IPS DF 6.9 (cell line): ENCODE measurements at places on chromosomes 6 and 20.

DNA sequence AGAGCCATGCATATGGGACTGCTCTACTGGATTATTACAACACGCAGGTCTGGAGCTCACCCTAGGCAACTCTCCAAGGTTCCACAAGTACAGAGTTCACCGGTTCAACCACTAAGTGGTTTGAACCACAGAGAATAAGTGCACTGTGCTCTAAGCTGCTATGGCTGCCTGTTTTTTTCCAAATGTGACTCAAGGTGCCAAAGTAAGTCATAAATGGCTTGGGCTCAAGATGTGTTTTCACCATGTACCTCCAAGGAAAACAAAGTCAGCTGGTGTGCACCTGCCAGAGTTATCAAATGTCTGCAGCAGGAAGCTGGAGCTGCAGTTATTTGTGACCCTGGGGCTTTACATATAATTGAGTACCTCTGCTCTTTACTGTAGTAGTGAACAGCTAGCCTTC lies 76.7 kb downstream of the PREP start:
- no peak for DNase-seq

DNA sequence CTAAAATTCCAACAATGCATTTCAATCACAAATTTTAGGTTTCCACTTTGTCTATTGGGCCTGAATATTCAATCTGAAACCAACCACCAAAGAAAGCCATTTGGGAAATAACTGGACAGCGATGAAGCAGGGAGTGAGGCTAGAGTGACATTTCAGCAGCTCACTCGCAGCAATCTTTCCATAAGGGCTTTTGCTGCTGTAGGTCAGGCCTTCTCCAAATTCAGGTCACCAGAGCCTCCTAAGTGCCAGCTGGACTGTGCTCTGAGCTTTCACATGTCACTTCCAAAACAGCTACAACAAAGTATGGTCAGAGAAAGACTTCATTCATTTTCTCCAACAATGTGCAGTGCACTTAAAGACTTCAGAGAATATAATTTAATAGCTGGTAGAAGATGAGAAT lies 194.8 kb downstream of the FRK start:
- DNase-seq, result no peak

DNA sequence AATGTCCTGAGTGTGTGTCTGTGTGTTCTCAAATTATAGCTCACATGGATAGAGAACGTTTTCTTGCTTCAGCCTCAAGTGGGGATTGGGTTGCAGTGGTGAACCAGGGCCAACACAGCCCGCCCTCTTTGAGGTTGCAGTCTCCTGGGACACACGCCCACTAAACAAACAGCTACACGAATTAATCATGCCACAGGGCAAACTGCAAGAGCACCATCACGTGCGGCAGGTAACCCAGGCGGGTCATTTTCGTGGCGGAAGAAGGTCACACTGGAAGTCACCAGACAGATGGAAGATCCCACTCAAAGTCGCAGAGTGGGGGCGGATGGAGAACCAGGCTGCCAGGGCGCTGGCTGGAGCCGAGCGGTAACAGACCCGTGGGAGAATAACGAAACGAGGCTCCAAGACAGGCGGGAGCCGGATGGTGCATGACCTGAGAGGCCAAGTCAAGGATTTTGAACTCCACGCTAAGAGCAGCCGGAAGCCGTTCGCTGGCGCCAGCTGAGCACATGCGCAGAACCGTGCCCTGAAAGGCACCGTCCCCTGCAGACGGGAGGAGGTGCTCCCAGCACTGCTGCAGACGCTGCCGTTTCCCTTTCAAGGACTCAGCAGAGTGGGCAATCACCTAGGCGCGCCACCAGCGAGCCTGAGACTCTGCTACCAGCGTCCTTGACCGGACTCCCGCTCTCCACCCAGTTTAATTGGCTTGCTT lies 10.7 kb downstream of the DLL1 start:
- DNase-seq, result no peak

DNA sequence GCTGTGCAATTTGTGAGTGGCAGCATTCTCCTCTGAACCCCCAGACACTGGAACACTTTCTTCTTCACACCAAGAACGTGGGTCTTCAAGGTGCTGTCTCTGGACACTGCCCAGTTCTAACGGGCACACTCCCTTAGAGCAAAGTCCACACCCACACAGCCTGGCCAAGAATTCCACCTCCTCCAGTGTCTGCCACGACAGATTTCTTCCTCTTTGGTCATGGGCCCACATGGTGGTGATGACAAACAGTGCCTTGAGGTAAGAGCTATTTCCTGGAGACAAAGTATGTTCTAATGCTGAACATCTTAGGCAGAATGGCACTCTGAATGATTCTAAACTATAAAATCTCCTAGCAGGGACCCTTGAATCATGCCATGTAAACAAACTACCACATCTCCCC lies 25.5 kb upstream of the SSTR4 start:
- no peak for DNase-seq

- DNase-seq, result no peak
Observed at GRCh38 chr6:128389820-128390534, 130.4 kb downstream of the PTPRK start.

DNA sequence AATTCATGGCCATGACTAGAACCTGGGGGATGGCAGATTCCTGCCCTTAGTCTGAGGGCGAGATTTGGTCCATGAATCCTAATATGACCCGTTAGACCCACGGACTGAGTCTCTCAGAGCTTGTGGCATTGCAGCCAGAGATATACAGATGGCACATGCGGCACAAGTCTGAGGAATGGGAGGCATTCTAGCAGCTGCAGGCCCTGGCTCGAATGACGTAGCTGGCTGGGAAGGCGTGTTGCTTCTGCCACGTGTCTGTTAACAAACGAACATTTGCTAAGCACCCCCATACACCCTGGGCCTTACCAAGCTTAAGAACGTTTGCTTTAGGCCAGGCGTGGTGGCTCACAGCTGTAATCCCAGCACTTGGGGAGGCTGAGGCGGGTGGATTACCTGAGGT lies 68.0 kb downstream of the CD164 start:
- no peak for DNase-seq

GRCh38 chr6:45454008-45454911 lies 76.5 kb upstream of the SUPT3H start:
- no peak for DNase-seq

- DNase-seq, result no peak
Observed at GRCh38 chr6:28335040-28335563, 846 bp downstream of the ZSCAN31 start.

DNA sequence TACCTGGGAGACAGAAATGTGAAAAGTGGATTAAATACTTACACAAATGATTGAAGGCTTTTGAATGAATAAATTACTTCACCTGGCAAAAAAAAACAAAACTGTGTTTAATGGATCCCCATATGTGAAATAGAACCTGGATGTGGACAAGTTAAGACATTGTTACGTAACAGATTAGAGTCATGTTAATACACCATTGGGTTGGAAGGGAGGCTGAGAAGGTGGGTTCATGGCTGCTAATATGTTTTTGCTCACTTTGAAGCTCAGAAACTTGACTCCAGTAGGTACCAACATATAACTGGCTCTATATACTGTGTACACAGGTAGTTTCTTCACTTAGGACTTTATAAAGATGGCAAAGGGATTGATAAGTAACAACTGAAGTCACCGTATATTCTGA lies 21.4 kb upstream of the TENT5A start:
- no peak for DNase-seq

DNA sequence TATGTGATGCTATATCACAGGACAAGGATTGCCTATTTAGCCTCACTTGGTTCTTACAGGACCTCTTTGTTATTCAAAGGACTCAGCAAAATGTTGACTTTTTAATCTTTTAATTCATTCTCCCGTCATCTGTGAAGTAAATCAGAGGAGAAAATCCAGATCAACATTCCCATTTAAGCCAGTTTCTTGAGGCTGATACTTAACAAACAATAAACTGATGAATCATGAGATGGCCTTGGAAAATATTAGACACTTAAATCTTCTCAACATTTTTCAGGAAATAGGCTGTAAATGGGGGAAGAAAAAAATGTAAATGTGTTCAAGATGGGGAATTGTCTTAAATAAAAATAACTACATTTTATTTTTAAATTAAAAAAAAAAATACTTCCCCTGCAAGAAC lies 55.9 kb upstream of the UBR2 start:
- DNase-seq, result no peak

GRCh38 chr20:433300-433975 lies 25.3 kb downstream of the RBCK1 start:
- DNase-seq, result no peak

GRCh38 chr20:63072231-63072791 lies 65.5 kb upstream of the BHLHE23 start:
- no peak for DNase-seq

DNA sequence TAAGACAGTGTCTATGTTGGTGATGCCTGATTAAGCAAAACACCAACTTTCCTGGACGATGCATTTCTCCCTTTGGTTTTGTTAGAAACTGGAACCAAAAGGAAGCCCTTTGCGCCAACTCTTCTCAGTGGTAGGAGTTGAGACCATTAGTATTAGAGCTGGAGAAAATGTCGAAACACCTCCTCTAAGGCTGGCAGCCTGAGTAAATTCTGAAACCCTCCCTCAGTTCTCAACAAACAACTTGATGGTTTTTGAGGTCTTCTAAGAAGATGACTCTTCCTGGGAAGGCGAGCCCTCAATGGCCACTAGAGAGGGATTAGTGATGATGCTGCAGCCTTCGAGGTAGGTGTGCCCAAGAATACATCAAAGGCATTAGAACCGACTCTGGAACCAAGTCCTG lies 78.4 kb upstream of the CCN6 start:
- no peak for DNase-seq

DNA sequence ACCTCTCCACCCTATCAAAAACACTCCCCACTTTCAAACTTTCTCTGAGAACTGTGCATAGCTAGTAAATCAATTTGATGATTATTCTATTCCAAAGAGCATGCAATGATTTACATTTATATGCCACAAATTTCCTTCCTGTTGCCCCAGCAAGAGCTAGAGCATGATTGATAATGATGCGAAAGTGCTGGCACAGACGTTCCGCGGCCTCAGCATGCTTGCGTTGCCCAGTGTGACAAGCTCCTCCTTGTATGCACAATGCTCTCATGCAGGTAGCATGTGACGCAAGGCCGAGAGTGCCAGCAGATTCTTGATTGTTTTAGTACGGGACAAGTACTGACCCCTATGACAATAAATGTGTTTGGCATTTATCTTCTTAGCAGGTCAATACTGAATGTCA lies 696.3 kb upstream of the SLC35B3 start:
- DNase-seq, result no peak

- DNase-seq, result no peak
Observed at GRCh38 chr20:47318586-47319516, 37.6 kb downstream of the ZMYND8 start.

- DNase-seq, result no peak
Observed at GRCh38 chr20:13526551-13526950, 112.2 kb downstream of the TASP1 start.

DNA sequence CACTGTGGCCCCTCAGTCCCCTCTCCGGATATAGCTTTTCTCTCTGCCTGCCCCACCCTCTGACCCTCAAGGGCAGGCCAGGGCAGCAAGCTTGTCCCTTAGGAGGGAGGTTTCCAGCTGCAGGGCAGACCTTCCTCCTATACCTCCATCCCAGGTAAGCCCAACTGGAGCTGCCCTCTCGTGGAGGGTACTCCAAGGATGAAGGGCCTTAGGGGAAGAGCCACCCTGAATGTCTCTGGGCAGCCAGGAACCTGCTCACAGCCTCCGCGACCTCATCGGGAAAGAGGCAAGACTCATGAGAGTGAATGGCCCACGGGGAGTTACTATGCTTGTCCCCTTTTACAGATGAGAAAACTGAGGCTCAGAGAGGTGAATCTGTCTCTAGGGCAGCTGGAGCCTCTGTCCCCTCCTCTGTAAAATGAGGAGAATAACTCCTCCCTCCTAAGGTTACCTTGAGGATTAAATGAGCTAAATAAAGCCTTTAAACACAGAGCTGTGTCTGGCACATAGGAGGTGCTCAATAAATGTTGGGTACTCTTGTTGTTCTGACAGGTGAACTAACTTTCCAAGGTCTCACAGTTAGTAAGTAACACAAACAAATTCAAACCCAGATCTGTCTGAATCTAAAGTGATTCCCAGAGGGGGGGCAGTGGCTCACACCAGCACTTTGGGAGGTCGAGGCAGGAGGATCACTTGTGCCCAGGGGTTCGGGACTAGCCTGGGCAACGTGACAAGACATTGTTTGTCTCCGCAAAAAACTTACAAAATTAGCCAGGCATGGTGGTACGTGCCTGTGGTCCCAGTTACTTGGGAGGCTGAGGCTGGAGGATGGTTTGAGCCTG lies 12.1 kb downstream of the SRXN1 start:
- no peak for DNase-seq

- DNase-seq, result no peak
Observed at GRCh38 chr6:38179794-38180430, 360.4 kb downstream of the ZFAND3 start.

DNA sequence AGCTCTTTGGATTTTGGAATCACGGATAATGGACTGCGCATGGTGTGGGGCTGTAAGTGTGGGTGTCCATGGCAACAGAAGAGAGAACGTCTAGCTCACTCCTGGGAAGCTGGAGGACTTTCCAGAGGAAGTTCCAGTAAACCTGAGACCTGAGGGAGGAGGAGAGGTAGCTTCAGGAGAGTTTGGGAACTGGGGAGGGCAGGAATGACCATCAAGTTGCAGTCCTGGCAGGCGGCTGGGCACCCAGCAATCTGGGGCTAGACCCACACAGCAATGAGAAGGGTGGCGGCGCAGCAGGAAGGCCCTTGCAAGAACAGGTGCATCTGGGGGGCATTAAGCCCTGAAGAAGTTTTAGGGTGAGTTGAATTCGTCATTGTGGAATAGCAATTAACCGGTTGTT lies 95.9 kb downstream of the FOXC1 start:
- DNase-seq, result no peak

DNA sequence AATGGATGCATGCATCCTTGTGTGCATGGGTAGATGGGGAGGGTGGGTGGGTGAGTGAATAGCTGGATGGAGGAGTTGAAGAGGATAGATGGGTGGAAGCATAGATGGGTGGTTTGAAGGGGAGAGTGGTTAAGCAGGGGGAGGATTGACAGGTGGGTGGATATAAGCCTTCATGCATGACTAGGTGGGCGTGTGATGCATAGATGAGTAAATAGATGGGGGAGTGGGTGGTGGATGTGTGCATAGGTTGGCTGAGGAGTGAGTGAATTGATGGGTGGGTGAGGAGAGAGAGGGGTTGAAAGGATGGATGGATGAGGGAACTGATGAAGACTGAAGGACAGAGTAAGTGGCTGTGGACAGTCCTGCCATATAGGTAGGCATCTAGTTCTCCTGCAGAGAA lies 4.5 kb downstream of the COL11A2 start:
- DNase-seq, result no peak

- no peak for DNase-seq
Observed at GRCh38 chr6:52635049-52635577, 35.8 kb upstream of the TMEM14A start.

DNA sequence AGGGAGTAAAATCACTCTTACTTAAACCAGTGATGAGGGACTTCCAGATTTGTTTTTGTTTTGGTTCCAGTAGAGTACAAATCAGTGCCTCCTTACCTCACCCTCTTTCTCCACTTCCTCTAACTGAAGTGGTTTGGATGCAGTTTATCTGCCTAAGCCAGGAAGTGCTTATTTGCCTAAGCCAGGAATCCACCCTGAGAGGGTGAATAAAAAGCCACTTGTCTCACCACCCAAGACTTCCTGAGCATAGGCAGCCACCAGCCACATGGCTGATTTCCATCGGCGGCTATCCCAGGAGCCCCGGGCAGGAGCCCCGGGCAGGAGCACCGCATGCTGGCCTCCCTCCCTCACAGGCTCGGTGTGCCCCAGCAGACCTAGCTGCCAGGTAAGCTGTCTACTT lies 12.0 kb downstream of the LRP11 start:
- no peak for DNase-seq
